ENCODE measurements at places on chromosomes 2 and 18.

- DNase-seq: no peak
These were observed 50.8 kb upstream of the RASGRP3 start for GRCh38 chr2:33425586-33426031.

DNA sequence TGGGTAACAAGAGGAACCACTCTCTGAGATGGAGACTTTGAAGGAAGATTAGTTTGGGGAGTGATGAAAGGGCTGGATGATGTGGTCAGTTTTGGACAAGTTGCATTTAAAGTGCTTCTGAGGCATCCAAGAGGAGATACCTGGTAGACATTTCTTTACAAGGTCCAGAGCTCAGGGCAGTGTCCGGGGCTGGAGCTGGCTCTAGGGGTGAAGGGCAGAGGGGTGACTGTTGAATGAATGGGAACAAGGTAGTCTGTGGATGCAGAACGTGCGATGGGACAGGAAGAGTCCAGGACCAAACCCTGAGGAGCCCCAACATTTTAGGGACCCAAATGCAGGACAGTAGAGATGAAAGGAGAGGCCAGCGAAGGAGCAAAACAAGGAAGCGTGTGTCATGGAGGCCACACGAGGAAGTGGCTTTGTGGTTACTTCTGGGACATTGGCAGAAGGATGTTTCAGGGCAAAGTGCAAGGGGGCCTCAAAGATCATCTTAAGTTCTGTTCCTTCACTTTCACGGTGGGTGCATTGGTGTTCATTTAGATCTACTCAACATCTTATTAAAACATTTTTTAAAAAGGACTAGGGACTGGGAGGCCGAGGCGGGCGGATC is 13.6 kb upstream of the GPR35 start:
- no peak for DNase-seq

GRCh38 chr2:240932001-240932723 is 26.0 kb downstream of the CROCC2 start:
- DNase-seq: no peak

GRCh38 chr2:10253596-10254372 is 48.9 kb upstream of the HPCAL1 start:
- no peak for DNase-seq

DNA sequence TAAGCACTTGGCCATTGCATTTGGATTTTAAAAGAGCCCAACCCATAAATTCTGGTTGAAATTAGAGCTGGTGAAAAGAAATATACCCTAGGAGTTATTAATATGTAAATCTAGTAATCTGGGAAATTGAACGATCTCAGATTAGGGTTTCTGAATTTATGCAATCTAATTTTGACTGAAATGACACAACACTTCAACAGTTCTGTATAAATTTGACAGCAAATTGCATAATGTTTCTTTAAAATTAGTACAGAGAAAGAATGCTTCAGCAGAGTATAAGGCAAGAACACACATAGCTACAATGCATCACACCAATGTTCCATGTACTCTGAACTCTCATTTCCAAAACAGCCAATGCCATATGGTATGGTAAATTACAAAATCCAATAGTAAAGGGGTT is 201.5 kb upstream of the ITGA4 start:
- no peak for DNase-seq

DNA sequence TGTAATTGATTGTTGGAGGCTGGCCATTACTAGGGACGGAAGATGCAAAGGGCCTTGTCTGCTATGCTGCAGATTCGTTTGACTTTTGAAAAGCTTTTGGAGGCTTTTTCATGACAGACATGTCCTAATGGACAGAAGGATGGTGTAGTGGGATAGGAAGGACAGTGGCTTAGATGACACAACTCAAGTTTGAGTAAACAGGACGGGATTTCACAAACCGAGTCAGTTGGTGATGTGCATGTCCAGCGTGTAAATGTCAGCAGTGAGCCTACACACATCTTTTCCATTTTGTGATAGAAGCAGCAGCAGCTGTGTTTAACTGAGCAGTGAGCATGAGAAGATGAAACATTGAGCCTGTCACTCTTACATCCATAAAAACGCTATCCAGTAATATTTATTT is 76.0 kb downstream of the NCK2 start:
- DNase-seq: no peak

GRCh38 chr2:12091201-12091806 is 344.9 kb downstream of the LPIN1 start:
- DNase-seq: no peak

- peak; percentile 47 for DNase-seq
These were observed 20.2 kb downstream of the INPP4A start for GRCh38 chr2:98464772-98465310.

DNA sequence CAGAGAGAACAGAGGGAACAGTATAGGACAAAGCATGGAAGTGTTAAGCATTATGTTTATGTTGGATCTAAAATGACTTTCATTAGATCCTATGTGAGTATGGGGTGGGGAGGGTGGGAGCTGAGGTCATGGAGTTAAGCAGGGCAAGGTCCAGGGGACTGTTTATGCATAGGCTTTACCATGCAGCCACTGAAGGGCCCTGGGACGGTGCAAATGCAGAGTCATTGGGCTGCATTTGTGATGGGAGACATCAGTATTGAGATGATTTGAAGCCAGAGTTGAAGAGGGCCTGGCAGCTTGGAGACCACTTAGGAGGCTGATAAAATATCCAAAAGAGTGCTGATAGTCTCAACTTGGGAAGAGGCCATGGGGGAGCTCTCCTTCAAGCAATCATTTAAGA is 22.7 kb downstream of the IL1RL2 start:
- DNase-seq: no peak

- DNase-seq: peak; percentile 60
These were observed 13.2 kb downstream of the SERPINE2 start for GRCh38 chr2:224025874-224026273.
